ENCODE measurements at places on chromosomes 11 and 22.

DNA sequence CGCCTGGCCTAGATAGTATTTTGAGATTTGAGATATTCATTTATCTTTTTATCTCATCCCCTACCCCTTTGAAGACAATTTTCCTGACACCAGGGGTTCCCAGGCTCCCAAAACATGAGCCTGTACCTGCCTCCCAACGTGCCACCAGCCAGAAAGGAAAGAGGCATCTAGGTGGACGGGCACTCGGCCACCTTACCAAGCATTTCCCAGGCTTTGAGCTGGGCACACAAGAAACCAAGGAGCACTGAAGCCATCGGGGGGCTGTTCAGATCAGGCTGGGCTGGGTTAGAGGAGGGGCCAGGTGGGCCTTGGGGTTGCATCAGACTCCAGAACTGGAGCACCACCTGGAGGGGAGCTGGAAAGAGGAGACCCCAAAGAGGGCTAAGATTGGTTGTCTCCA lies 28.5 kb upstream of the BAIAP2L2 start:
- DNase-seq = no peak

DNA sequence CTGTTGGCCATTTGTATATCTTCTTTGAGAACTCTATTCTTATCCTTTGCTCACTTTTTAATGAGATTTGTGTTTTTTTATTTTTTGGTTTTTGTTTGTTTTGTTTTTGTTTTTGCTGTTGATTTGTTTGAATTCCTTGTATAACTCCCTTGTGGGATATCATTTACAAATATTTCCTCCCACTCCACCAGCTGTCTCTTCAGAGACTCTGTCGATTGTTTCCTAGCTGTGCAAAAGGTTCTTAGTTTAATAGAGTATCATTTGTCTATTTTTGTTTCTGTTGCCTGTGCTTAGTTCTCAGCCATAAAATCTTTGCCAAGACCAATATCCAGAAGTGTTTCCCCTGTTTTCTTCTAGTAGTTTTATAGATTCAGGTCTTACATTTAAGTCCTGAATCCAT lies 82.4 kb downstream of the ARHGAP32 start:
- DNase-seq = no peak

DNA sequence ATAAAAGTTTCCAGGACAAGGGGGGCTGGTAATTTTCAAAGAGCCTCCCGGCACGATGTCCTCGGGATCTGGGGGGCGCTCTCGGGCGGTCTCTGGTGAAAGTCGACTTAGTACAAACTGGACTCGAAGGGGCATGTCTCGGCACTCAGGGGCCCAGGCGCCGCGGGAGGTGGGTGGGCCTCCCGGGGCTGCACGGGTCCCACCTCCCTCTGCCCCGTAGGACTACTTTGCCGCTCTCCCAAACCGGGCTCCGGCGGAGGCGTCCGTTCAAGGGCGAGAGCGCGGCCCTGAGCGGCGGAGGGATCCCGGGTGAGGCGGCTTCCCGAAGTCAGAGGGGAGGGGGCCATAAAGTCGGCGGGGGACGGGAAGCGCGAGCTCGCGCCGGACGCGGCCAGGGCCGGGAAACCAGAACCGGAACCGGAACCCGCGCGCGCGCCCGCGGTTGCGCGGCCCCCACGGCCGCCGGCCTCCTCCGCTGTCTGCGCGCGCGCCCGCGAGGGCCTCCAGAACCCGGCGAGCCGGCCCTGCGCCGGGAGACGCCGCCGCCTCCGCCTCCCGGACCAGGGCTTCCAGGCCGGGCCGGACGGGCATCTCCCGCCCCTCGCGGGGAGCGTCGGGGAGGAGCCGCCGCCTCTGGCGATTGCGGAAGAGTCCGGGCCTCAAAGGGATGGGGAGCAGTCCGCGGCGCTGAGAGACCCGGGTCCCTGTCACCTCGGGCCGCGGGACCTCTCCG lies at the start of gene ARHGEF12:
TSS of gene ARHGEF12 (plus strand) at position 506 of the 733 bp plus-strand sequence. CDS start 831 bp downstream, outside the sequence.
- DNase-seq = peak; percentile 47

GRCh38 chr22:48254311-48254873 lies 1491.9 kb downstream of the TBC1D22A start:
- DNase-seq = no peak

Measured in T-helper 22 cell (primary cell).